ENCODE measurements at places on chromosomes 2 and 18.

GRCh38 chr2:230582851-230583283 is 129.8 kb upstream of the CAB39 start:
- no peak for ATAC-seq

GRCh38 chr2:188443207-188443606 is 151.5 kb downstream of the GULP1 start:
- no peak for ATAC-seq

- ATAC-seq = no peak
Measured at GRCh38 chr18:11950824-11951223, 30.5 kb upstream of the IMPA2 start.

DNA sequence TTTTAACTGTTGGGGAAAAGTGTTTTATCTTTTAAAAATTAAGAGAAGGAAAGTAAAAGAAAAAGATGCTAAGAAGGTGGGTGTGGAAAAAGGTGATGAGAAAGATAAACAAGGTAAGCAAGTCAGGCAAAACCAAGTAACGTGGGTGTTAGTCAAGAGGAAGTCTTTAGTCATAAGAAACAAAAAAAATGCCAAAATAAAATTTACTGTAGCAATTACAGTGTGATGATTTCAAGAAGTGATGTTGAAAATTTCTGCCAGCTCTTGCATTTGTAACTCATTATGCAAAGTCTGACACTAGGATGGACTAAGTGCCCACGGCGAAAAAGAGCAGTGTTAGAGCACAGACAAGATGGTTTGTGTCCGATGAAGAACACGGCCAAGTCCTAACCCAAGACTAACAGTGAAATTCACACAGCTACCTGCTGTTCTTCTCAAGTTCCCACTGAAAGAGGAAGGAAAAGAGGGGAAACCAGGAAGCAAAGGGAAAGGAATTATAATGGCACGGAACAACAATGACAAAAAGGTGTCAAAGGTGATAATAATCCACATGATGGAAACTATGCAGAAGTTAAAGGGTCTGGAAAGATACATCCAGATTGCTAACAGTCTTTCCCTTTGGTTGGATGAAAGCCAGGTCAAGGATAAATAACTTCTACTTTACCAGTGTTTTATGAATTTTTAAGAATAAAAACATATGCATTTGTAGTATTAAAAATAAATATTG is 34.1 kb downstream of the NOL10 start:
- no peak for ATAC-seq

- no peak for ATAC-seq
Measured at GRCh38 chr2:236627193-236627592, 57.6 kb downstream of the ACKR3 start.

- no peak for ATAC-seq
Measured at GRCh38 chr2:655626-656025, 21.6 kb downstream of the TMEM18 start.

- no peak for ATAC-seq
Measured at GRCh38 chr2:106039634-106040315, 154.3 kb downstream of the UXS1 start.

- peak; percentile 14 for ATAC-seq
Measured at GRCh38 chr2:156436497-156437085, 412 bp downstream of the GPD2 start.

- ATAC-seq = no peak
Measured at GRCh38 chr2:66370824-66371223, 64.1 kb upstream of the MEIS1 start.

DNA sequence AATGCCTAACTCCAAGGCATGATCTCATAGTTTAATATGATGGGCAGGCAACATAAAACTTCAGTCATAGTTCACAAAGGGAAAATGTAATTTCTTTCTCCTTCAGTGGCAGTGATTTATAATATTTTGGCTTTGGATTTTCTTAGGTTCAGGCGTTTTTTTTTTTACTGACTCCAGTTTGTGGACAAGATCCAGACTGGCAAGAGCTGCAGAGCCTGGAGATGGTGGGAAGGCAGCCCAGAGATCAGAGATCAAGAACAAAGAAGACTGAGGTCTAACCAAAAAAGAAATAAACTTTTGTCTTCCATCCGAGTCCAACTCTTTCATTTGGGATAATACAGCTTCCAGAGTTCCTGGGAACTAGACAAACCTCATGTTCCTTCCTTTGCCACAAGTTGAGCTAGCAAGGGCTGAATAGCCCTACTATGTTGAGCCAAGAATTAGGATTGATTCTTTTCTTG is 215.3 kb upstream of the SETBP1 start:
- ATAC-seq = no peak

DNA sequence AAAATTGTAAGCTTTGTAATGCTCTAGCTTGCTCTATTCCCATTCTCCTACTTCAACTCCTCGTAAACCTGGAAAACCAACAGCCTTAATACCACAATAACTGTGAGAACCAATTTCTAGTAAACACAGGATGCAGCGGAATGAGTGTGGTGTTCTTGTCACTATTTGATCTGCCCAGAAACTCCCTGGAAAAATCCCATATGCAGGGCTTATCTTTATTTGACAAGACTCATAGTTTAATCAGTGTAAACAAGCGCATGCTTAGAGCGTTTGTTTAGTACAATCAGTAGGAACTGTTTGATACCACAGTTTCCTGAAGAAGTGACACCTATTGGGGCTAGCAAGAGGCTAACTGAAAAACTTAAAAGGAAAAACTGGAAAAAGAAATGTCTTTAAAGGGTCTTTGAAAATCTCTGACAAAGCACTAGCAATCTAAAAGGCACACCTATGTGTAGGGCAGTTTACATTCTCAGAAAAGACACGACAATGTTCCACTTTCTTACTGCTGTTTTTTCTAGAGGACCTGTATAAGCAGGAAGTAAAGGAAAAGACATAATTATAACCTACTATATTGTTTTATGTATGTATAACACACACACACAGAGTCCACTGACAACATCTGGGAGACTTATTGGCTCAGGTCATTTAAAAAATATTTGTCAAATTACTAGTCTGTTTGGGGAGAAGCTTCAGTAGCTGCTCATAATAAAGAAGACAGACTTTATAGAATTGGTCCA is 241.4 kb upstream of the KLHL14 start:
- no peak for ATAC-seq

DNA sequence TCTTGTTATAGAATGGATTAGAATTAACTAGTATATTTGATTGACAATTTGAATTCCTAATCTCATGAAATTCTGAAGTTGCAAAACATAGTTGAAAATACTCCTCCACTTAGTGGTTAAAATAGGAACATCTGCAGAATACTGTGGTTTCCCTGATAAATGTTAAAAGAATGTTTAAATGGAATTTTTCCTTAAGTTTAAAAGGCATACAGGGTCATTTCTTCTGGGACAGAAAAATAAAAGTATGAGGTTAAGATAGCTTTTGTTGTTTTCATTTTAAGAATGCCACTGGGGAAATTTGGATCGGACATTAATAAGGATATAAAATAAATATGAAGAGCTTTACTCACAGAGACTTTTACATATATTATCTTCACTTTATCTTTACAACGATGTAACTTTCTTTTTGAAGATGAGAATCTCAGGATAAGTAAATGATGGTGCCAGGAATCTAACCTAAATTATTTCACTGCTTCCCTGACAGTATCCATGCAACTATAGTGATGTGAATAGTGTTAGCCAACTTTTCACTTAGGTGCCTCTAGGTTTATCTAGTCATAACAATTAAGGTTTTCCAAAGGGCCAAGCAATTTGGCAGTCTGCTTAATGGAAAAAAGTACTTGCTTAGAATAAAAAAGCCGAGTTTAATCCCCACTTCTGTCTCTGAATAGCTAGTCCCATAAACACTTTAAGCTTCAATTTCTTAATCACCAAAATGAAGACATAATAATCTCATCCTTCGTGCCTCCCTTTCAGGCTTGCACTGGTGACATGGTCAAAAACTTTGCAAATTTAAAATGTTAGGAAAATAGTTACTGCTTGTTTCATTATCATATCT is 151.8 kb upstream of the STK17B start:
- peak; percentile 75 for ATAC-seq

DNA sequence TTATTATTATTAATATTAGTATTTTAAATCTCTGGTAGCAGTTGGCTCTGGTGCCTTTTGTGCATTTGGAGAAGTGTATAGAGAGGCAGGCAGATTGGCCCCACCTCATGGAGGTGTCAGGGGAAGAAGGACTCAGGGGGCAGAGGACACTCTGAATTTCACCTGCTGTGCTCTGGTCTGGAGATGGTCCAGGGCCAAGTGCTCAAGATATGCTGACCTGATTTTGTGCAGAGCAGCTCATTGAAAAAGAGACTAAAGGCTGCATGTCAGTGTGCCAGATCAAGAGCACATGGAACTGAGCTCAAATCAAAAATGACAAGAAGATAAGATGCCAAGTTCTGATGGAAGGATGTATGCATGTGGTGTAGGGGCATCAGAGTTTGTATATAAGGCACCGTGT is 323.6 kb upstream of the TNP1 start:
- ATAC-seq = no peak

All from SK-N-SH treated with all-trans-retinoic acid at 6 μM for 48 hours (cell line).